ENCODE measurements at places on chromosomes 12 and 14. TPM values are rescaled to one million over a fixed set of nuclear protein-coding genes. Genes with fewer than 3 reads are reported as not detected.
A peak's percentile ranks its signal among the peaks of the same experiment; 100 is the strongest.

DNA sequence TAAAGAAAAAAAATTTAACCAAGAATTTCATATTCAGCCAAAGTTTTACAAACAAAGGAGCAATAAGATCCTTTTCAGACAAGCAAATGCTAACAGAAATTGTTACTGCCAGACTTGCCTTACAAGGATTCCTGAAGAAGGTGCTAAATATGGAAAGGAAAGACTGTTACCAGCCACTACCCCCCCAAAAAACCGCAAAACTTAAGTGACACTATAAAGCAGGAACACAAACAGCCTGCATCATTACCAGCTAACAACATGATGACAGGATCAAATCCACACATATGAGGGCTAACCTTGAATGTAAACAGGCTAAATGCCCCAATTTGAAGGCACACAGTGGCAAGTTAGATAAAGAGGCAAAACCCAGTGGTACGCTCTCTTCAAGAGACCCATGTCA, 55.7 kb downstream of the APOBEC1 start:
- DNase-seq = no peak

DNA sequence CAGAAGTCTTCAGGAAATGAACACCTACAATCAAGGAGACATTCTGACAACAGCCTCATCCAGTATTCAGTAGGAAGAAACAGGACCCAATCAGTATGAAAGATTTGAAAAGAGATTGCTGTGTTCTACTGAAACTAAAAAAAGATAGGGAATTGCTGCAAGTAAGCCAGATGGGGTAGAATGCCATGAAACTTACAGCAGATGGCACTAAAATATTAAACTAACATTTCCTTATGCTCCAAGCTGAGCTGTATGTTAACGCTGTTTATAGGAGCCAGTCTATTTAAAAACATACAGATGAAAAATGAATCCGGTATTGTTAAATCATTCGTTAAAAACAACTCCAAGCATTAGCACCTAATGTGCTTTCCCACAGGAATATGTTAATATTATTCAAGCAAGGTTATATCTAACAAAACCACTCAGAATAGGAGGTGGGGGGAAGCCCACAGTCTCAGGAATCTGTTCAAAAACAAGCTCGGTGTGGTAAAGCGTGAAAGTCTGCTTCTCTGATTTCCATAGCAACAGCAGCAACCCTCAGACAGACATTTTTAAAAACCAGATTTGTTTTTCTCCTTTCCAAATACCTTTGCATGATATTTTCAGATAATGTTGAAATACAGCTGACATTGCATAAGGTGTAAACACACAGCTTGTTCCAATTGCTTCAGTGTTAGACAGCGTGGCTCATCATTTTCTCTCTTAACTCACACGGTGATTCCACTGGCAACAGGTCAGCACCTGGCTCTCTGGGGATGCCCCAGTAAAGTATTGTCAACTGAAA, 131.4 kb upstream of the CCDC175 start:
- DNase-seq = peak; percentile 28

- DNase-seq = peak; percentile 81
Measured at GRCh38 chr14:98946940-98947339, 325.1 kb downstream of the BCL11B start.

GRCh38 chr12:77891518-77892147, 60.9 kb downstream of the NAV3 start:
- no peak for DNase-seq

DNA sequence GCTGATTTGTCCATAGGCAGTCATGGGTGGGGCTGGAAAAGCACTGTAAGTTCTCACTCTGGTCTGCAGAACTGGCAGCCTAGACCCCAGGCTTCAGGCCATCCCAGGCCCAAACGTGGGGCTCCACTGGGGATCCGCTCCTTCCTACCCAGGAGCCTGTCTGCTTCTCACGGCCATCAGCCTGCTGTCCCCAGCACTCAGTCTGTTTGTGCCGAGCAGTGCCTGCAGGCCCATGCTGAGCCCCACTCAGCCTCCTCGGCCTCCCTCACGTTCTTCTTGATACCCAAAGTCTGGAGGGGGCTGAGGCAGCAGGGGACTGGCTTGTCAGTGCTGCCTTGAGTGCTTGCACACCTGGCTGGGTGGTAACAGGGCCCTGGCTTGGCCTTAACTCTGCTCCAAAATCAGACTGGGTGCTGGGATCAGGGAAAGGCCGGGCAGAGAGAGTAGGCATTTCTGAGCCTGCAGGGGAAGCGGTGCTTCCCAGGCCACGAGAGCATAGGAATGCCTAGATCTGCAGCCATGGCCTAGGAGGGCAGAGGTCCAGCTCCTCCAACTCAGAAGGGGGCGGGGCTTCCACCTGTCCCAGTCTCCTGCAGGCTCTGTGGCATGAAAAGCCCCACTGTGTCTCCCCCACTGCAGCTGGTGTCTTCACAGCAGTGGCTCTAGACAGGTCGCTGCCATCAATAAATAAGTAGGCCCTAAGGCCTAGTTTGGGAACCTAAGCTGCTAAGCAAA, 772.4 kb upstream of the FBXO33 start:
- no peak for DNase-seq

DNA sequence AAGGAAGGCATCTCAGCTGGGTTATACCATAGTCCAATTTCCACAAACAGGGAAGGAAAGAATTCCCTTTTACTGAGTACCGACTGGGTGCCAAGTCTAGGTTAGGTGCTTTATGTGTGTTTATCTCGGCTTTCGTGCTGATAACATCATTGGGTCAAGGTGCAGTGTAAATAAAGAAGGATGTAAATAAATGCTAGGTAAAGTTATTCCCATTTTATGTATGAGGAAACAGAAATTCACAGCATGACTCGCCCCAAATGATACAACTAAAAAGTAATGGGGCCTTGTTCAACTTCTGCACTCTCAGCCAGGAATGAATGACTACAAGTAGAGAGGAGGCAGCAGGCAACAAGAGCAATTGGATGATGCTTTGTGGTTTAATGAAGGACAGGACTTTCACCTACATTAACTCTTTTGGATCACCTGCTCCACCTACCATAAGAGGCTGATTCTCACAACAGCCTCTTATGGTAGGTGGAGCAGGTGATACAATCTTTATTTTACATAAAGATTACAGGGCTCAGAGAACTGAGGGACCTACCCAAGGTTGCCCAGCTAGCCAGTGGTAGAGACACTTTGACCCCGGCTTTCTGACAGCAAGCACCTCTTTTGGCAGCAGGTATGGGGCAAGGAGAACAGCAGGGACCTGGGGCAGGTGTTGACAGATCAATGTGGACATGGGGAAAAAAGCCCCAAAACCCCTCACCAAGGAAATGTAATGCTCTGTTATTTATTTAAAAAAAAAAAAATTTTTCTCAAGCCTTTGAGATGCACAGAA, 213.4 kb upstream of the NUDT4 start:
- no peak for DNase-seq

GRCh38 chr12:958588-959123, 9.2 kb upstream of the RAD52 start:
- peak; percentile 35 for DNase-seq

DNA sequence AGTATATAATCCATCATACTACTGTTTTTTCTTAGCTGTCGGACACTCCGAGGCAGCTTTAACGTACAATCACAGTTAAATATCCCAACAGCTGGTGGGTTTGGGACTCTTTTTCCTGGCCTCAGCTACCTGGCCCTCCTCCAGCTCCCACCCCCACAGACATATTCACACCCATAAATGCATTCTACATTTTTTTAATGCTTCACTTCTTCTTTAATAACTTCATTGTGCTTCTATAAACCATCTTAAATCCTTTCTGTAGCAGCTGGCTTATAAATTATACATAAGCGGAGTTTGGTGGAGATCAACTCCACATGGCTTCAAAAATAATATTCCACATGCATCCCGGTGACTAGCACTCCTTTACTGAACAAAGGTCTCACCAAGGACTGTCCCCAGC, 33.3 kb downstream of the TDG start:
- peak; percentile 87 for DNase-seq

GRCh38 chr12:109443794-109444193, 33.3 kb downstream of the KCTD10 start:
- no peak for DNase-seq

DNA sequence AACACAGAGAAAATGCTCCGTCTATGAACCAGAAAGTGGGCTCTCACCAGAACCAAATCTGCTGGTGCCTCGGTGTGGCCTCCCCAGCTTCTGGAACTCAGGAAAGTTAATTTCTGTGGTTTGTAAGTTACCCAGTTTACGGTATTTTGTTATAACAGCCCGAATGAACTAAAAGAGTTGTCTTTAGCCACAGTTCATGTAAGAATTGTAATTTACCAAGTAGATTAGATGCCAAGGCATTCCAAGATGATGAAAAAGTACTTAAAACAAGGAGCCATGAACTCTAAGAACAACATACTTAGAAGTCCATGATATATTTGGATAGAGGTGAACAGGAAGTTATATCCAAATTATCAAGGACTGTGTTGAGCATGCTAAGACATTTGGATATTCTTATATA, 259.9 kb upstream of the GARIN6 start:
- DNase-seq = no peak

GRCh38 chr12:18886962-18887361, 149.0 kb downstream of the CAPZA3 start:
- DNase-seq = no peak

DNA sequence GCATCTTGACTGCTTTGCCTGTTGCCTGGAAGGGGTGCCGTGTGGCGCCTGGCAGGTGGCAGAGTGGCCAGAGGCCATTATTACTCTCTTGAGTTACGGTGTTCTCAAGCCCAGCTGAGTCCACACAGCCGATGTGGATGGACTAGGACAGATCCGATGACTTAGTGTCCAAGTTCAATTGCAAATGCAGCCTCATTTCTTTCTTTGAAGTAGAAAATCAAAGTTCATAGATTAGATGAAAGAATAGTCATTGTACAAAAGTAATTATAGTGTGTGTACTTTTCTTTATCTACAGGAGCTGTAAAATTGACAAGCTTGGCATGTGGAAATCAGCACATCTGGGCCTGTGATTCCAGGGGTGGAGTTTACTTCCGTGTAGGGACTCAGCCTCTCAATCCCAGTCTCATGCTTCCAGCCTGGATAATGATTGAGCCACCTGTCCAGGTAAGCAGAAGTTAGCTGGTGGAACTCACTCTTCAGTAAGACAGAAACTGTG, 44.7 kb downstream of the ANKRD9 start:
- no peak for DNase-seq

DNA sequence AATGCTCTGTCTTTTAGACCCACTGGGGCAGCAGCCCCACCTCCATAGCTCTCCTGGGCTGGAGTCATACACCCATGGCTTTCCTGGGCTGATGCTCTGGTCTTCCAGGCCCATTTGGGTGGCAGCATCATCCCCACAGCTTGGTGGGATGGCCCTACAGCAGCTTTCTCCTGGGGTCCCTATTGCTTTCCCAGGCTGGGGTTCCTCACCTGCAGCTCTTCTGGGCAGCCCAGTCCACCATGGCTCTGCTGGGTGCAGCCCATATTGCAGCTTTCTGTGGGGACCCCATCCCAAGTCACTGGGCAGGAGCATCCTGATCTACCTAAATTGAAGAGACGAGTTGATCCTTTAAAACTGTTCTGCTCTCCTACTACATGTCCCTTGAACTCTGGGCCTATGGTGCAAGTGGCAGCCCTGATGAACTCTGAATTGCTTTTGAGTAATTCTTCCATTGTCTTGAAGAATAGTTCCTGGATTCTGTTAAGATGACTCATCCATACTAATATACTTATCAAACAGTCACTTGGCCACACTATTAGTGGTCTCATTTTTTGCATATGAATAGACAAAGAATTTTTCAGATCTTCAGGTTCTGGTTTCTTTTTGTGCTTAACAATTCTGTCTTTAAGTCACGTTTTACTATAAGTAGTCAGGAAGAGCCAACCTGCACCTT, 390.1 kb downstream of the DPF3 start:
- DNase-seq = no peak

DNA sequence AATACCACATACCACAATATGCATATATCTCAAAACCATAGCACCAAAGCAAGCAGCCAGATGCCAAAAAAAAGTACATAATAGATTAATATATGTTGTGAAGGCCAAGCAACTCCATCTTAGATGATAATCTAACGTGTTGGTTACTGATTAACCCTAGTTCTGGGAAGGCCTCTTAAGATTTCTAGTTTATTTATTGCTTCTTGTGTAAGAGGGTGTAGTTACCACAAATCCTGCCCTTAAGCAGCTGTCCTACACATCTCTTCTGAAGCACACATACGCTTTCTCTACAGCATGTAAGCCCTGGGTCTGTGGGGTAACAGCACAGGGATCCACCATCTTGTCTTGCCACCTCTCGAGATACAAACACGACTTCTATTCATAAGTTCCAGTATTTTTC, 236.8 kb upstream of the AVPR1A start:
- no peak for DNase-seq

GRCh38 chr12:15650399-15651128, 138.6 kb downstream of the EPS8 start:
- no peak for DNase-seq

GRCh38 chr14:69059658-69060623, 80.8 kb upstream of the ACTN1 start:
- DNase-seq = no peak

DNA sequence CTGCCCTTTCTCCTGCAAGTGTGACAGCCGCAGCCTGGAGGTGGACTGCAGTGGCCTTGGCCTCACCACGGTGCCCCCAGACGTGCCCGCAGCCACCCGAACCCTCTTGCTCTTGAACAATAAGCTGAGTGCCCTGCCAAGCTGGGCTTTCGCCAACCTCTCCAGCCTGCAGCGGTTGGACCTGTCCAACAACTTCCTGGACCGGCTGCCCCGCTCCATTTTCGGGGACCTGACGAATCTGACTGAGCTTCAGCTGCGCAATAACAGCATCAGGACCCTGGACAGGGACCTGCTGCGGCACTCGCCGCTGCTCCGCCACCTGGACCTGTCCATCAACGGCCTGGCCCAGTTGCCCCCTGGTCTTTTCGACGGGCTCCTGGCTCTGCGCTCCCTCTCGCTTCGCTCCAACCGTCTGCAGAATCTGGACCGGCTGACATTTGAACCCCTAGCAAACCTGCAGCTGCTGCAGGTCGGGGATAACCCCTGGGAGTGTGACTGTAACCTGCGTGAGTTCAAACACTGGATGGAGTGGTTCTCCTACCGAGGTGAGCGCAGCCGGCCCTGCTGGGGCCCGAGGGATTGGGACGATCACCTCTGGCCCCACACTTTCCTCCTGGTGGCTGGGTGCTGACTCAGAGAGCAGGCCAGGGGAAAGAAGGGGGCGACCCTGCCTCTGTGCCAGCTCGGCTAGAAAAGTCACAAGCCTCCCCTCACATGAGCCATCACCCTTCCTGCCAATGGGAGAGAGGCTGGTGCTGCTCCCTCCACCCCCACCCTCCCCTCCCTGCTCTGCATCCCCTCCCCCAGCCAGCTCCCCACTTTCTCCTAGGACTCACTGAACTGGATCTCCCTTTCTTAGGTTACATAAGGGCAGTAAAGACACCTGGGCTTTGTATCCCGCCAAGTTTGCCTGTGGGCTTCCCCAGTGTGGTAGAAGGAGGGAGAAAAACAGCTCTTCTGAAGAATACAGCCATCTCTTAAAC, 10.9 kb downstream of the LRTM2 start:
- DNase-seq = peak; percentile 95

- no peak for DNase-seq
Measured at GRCh38 chr14:89621009-89621421, 204.0 kb upstream of the FOXN3 start.

GRCh38 chr12:104334581-104334980, 31.0 kb downstream of the EID3 start:
- DNase-seq = peak; percentile 56

The C1S gene
- 87.7 TPM for total RNA-seq

The CCDC38 gene
- total RNA-seq = not detected

The MAP1LC3B2 gene
- total RNA-seq = not detected

The CLEC4C gene
- total RNA-seq = not detected

The IL23A gene
- total RNA-seq = not detected

The SPIC gene
- not detected for total RNA-seq

The GPR137C gene
- 5.0 TPM for total RNA-seq

The TEX22 gene
- not detected for total RNA-seq
